ENCODE measurements at places on chromosomes 5 and 9.

DNA sequence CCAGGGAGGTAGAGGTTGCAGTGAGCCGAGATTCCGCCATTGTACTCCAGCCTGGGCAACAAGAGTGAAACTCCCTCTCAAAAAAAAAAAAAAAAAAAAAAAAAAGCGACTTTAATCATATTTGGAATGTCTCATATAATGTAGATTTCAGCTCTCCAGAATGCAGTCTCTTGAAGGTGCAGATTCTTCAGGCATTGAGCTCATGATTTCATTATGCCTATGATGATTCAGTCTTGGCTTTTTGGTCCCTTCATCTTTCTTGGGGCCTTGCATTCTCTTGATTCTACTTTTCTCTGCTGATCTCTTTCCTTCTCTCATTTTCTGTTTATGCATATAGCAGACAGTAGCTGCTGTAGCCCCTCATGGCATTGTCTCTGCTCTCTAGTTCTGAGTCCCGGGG, 22.9 kb downstream of the KDM4C start:
- no peak for DNase-seq

GRCh38 chr9:126631254-126631653, 17.5 kb downstream of the LMX1B start:
- no peak for DNase-seq

DNA sequence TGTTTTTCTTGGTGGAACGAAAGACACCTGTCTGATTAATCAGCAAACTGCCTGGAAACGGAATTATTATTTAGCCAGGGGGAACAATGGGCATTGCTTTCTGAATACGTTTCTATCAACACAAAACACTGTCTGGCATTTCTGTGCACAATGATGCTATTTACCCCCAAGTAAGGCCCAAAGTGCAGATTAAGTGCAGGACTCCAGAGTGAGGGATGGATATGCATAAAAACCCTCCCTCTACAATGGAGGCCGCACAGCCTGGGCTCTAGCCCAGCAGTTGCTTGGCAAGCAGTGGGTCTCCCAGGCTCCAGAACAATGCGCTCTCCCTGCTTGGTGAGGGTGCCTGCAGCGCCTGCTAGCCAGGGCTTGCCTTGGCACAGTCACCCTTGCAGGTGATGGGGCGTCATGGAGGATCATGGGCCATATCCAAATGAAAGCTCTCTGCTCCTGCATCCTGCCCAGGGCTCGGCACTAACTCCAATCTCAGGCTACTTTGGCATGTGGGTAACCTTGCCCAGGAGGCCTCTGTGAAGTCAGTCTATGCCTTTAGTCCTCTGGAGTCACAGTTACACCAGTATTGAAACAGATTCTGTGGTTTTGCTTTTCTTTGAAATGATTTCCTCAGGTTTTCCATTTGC, 11.5 kb upstream of the SPATA24 start:
- DNase-seq: no peak

DNA sequence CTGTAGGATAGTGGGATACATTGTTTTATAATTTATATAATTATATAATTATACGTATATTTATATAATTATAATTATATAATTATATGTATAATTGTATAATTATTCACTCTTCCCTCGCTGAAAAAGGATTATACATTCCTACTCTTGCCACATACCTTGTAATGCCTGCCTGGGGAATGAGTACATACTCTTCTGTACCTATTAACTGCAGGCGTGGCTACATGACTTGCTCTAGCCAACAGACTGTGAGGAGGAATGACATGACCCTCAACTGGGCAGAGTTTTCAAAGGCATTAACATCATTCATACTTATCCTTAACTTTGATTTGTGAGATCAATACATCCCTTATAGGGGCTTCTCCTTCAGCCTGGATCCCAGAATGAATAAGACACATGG, 19.1 kb downstream of the ERMP1 start:
- DNase-seq: no peak

- no peak for DNase-seq
Measured at GRCh38 chr9:93567271-93567959, 9.0 kb upstream of the PHF2 start.

GRCh38 chr9:134863306-134863902, 17.2 kb upstream of the FCN2 start:
- DNase-seq: no peak

DNA sequence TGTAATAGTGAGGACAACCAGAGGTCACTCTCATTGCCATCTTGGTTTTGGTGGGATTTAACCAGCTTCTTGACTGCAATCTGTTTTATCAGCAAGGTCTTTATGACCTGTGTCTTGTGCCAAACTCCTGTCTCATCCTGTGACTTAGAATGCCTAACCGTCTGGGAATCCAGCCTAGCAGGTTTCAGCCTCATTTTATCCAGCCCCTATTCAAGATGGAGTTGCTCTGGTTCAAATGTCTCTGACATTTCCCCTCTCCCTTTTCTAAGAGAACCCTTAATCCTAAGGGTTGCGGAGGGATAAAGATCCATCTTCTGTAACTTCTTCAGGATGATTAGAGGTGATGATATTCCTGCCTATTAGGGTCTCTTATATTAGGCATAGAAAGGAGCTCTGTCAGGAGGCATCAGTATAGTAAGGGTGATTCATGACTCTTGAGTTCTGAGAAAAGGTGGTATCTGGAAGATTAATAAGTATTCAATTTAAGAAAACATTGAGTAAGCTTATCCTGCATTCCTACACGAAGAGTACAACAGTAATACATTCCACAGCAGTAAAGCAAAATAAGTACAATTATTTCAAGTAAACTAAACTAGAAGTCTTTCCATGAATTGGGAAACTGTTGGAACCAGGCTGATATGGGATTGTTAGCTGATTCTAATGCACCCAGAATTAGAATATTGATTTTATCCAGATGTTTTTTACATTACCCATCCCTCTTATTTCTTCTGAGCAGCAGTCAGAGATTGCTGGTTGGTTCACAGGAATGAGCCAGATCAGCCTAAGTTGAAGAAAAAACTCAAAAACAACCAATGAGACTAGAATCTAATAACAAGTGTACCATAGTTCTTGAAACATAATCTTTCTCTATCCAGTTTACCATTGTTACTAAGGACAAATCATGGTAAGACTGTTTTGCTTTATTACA, 39.9 kb downstream of the SHC3 start:
- no peak for DNase-seq

DNA sequence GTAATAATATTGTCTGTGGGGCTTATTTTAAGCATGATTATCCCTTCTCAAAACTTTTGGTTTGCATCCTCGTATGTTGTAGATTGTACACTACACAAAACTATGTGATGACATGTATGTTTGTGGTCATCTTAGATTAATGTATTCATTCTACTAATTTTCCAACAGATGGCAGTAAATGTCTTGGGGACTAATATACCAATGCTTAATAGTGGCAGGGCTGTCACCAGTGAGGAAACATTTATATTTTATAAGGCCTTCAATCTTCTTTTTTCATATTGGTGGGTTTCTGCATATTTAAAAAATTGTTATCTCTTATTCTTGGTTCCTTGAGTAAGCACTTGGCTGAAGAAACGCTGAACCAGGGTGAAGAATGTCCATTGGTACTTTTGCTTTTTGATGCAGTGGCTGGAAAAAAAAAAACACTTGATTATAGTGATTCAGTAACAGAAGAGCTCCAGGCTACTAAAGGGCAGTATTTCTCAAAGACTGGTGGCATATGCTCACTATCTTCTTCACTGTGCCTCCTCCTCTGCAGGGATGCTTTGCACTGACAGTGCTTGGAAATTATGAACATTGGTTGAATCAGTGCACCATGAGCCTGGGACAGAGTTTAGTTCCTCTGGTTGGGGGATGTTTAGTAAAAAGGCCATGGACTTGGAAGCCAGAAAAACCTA, 530.3 kb downstream of the RASEF start:
- no peak for DNase-seq

DNA sequence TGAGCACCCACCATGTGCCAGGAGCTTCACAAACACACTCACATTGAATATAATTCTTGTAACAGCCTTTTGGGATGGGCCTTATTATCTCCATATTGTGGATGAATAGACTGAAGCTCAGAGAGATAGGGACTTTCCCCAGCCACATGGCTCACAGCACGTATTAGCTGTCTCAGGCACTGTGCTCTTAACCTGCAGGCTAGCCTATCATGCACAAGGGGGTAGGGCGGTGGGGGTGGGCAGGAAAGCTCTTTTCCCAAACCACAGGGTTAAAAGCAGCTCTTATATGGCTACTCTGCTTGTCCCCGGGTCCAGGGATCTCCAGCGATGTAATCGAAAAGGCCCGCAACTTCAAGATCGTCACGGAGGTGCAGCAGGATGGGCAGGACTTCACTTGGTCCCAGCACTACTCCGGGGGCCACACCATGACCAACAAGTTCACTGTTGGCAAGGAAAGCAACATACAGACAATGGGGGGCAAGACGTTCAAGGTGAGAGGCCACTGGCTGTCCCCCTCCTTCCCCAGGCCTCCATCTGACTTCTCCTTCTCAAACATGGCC, 2.6 kb downstream of the FABP6 start:
- DNase-seq: no peak

GRCh38 chr5:175773534-175774070, 97.8 kb upstream of the CPLX2 start:
- no peak for DNase-seq

GRCh38 chr9:122158202-122158601, 1.4 kb downstream of the NDUFA8 start:
- DNase-seq: no peak

- no peak for DNase-seq
Measured at GRCh38 chr5:1833264-1834021, 32.2 kb downstream of the NDUFS6 start.

DNA sequence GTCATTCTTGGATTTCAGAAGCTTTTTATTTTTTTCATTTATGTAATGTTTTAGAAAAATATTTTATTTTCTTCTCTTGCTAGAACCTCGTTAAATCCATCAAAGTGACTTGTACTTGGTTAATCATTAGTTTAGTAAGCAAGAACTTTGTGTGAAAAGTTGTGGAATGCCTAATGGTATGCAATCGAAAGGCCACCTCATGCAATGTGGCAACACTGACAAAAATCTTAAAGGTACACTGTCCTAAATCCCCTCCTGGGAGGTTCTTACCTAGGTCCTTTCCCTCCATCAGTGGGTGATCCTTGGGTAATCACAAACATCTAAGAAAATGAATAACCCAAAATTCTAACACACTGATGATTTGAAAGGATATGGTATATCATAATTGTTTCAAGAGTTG, 304.2 kb downstream of the DNAH5 start:
- DNase-seq: no peak

GRCh38 chr5:2724031-2724581, 27.4 kb downstream of the IRX2 start:
- no peak for DNase-seq

- no peak for DNase-seq
Measured at GRCh38 chr9:68975365-68976043, 38.4 kb downstream of the PRKACG start.

- no peak for DNase-seq
Measured at GRCh38 chr9:79526149-79526672, 45.6 kb upstream of the TLE4 start.

DNA sequence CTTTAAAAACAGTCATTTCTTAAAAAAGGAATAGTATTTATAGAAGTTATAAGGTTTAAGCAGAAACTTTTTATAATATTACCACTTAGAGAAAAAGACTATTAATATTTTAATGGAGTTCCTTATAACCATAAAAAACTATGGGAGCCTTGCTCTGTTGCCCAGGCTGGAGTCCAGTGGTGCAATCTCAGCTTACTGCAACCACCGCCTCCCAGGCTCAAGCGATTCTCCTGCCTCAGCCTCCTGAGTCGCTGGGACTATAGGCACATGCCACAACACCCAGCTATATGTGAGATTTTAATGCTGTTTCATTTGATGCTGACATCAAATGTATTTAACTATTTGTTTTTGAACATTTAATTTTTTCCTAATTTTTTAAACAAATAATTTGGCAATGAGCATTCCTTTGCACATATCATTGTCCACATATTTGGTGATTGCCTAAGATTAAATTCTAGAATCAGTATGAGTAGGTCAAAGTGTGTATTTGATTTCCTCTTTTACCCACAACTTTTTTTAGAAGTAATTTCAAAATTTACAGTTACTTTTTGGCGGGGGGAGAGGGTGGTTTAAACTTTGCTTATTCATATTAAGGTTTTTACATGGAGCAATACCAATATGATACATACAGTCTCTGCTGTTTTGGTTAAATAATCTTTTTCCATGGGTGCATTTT, 235.5 kb downstream of the ARHGEF28 start:
- DNase-seq: no peak

DNA sequence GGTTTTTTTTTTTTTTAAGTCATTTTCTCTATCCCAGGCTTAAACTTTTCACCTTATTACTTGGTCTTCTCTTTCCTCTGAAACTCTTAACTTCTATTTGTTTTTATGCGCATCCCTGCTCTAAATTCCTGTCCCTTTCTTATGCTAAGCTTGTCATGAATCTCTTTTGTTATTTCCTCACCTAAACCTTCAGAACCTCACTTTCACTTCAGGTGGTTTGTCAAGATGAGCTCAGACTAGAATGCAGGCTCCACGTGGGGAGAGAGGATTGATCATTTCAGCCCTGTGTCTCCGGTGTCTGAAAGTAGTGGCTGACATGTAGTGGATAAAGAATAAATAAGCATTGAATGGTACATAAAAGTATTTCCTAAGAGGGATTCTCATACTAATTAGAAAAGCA, 63.6 kb downstream of the ANXA1 start:
- DNase-seq: no peak

DNA sequence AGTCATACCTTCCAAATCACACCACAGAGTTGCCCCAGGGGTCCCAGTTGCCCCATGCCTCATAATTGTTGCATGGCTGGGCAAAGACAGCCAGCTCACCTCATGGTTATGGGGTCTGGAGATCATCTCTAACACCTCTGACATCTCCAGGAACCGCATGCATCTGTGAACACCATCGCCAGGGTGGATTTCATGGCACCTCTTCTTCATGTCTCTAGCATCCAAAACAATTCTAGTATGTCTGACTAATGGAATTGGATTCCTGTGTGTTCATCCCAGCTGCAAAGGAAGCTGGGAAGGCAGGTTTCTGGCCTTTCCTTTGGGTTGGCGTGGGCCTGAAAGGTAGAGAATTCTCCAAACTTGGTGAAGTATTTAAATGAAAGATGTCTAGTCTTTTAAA, 122.3 kb upstream of the ABCA1 start:
- no peak for DNase-seq

DNA sequence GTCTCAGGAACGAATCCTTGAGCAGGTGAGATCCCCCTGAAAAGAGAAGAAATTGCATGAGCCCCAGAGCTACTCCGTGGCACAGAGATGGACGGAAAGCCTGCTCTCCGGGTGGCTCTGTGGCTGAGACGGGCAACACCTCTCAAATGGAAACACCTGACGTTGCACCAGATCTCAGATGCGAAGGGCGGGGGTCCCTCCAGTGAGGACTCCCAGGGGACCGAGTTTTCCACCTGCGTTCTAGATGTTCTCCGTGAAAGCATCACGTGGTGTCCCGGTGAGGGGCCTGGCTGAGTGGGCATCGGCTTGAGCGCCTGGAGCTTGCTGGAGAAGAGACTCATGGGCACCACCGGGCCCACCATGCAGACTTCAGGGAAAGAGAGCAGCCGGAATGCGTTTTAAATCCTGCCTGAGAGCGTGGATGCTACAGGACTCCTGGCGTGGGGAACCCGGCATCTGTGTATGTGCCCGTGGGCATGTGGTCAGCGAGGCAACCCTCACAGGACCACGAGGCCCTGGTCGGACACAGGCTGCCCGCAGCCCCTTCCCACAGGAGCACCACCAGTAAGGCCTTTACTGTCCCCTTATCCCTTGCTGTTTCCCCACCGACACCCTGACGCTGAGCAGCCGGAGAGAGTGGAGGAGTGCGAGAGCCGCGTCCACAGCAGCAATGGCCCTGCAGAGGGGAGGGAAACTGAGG, 378.4 kb upstream of the IRX4 start:
- no peak for DNase-seq
